Activated CD8-positive, alpha-beta memory T cell treated with anti-CD3 and anti-CD28 coated beads for 24 hours (primary cell): ENCODE measurements at places on chromosomes 13 and 19.

DNA sequence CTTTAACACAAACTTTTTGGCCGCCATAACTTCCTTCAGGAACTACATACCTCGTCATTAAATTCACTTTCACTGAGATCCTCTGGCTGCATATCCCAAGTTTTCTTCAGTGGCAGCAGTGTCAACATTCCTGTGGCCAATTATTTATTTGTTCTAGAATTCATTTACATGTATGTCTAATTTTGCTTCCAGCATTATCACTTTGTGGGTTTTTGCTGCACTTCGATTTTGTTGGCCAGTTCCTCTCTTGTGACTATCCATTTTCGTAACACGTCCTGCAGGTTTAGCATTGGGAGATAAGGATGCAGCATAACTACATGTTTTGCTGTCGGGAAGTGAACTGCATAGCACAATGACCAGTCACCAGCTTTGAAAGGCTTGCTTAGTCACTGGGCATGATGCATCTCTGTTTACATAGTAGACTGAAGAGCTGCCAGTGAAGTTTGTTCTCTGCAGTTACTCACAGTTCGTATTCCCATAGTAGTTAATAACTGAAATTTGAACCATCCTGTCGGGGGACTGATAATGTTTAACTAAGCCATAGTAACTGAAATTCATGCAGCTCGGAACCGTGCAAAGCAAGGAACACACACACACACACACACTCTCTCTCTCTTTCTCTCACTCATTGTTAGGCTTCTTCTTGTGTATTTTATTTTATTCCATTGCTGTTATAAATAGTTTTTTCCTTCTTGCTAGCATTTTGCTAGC lies 28.3 kb downstream of the ZNF507 start:
- DNase-seq = no peak

GRCh38 chr13:114174529-114174961 lies 4.5 kb upstream of the CFAP97D2 start:
- DNase-seq = no peak

- DNase-seq = no peak
Measured at GRCh38 chr13:63088226-63088625, 1672.6 kb upstream of the PCDH20 start.

GRCh38 chr19:47021536-47022139 lies 2.0 kb downstream of the NPAS1 start:
- DNase-seq = no peak

DNA sequence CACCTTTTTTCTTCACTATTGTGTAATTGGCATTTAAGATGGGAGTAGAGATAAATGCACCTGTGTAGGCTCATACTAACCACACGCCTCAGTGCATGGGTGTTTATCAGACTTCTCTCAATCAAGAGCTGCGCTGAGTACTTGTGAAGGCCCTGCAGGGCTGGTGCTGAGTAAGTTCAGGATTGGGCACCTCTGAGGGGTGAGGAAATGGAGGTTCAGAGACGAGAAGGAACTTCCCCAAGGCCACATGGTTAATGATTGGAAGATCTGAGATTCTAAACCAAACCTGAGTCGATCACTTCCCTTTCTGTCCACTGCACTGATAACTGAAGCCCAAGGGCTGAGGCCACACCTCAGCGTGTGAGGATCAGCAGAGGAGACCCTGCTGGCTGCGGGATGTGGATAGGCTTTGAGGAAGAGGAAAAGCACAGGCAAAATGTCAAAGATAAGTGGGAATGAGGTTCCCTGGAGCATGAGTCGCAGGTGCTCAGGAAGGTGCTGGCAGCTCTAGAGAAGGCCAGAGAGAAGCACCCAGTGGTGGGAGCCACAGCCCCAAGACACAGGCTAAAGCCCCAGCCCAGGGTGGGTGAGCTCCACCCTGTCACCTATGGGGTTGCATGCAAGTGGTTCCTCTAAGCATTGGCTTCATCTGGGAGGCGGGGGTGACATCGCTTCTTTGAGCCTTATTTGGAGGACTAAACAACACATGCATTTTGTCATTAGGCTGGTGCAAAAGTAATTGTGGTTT lies 32.3 kb upstream of the GJB6 start:
- DNase-seq = no peak

- DNase-seq = no peak
Measured at GRCh38 chr13:32209652-32210051, 105.5 kb downstream of the ZAR1L start.

DNA sequence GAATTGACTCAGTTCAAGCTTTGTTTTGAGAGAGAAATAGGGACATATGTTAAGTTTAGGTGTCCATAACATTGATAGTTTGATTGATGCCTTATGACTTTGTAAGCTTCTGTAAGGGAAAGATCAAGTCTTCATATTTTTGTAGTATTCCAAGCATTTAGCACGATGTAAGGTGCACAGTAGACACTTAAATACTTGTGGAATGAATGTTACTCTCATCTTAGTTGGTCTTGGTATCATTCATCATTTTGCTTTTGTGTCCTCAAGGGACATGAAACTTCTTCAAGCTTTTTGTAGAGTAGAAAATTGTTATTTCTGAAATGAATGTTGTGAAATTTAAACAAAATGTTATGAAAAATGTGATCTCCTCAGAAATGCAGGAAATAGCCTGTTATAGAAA lies 10.1 kb downstream of the TDRD3 start:
- no peak for DNase-seq

GRCh38 chr19:8577247-8577646 lies at the start of gene MYO1F:
Gene MYO1F, minus strand, starts transcription at chr19:8577442. Its CDS starts 133 bp downstream, at chr19:8577309.
- no peak for DNase-seq

- no peak for DNase-seq
Measured at GRCh38 chr13:72754111-72754510, 26.4 kb downstream of the BORA start.

DNA sequence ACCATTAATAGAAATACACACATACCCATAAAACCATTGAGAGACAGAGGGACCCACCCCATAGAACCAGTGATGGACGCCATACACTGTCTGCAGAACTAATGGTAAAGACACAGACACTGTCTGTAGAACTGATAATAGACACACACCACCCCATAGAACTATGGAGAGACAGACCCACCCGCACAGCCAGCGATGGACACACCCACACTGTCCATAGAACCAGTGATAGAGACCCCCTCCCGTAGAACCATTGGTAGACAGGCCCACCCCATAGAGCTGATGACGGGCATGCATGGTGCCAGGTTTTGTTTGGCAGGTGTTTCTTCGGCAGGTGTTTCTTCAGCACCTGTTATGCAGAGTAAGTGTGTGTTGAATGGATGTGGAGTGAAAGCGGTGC lies 88.3 kb upstream of the TEX29 start:
- no peak for DNase-seq

GRCh38 chr13:95642028-95642621 lies 2.4 kb downstream of the DZIP1 start:
- no peak for DNase-seq

- DNase-seq = no peak
Measured at GRCh38 chr13:58660826-58661225, 1029.3 kb downstream of the PCDH17 start.

GRCh38 chr19:55241143-55241934 lies 12.8 kb upstream of the TMEM86B start:
- no peak for DNase-seq

- no peak for DNase-seq
Measured at GRCh38 chr13:32248801-32249200, 66.4 kb downstream of the ZAR1L start.

- DNase-seq = no peak
Measured at GRCh38 chr13:46598820-46599180, 45.8 kb downstream of the LRCH1 start.

DNA sequence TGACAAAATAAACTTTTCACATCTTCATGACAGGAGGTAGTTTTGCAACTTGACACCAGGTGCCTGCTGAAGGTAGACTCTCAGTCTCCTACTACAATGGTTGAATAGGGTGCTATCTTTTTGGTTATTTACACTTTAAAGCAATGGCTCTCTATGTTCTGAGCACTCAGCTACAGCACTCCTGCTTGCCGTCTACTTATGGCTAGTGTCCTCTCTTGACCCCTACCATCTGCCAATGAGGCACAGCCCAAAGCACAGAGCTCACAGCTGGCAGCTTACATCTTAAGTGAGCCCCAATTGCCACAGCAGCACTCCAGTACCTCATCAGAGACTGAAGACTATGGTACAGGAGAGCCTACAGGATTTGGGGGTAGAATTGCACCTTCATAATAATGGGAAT lies 11.4 kb downstream of the ZNF708 start:
- no peak for DNase-seq

DNA sequence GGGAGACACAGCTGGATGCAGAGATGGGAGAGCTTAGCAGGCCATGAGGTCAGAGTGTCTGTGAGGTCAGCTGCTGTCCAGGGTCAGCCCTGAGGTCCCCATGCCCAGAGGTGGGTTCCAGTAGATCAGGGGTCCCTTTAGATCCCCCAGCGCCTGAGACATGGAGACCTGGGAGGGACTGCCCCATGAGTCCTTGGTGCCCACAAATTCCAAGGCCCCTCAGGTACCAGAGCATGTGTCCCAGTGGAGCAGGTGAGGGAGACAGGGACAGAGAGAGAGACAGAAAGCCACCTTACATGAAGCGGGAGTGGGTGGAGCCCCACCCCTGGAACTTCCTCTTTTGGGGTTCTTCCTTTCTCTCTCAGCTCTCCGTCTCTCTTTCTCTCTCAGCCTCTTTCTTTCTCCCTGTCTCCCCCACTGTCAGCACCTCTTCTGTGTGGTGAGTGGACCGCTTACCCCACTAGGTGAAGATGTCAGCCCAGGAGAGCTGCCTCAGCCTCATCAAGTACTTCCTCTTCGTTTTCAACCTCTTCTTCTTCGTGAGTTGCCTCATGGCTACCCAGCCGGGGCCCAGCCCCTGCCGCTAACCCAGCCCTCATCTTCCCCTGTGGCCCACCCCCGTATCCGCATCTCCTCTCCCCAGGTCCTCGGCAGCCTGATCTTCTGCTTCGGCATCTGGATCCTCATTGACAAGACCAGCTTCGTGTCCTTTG lies at the start of gene CD37:
Gene CD37, plus strand, starts transcription at position 336 of the 713 bp plus-strand sequence. Its CDS starts 135 bp downstream, at position 471.
- peak; percentile 85 for DNase-seq

DNA sequence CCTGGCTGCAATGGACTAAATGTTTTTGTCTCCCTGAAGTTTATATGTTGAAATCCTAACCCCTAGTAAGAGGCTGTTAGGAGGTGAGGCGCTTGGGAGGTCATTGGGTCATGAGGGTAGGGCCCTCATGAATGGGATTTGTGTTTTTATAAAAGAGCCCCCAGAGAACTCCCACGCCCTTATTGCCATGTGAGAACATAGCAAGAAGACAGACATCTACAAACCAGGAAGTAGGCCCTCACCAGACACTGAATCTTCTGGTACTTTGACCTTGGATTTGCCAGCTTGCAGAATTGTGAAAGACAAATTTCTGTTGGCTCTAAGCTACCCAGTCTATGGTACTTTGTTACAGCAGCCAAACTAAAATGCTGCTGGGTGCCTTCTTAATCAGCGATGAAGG lies 96.1 kb upstream of the SPATA13 start:
- no peak for DNase-seq

DNA sequence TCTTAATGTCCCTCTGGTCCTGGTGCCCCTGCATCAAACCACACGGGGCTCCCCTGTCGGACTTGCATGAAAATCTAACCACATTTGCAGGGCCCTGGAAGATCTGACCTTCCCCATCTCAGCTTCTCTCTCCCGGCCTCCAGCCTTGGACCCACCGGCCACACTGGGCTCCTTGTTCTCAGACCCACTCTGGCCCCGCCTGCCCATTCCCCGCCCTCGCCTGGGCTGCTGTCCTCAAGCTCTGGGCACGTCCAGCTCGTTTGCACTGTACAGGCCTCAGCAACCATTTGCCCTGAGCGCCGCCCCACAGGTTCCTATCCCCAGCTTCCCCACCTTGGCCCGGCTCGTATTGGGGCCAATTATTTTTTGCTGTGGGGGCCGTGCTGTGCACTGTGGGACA lies 10.5 kb downstream of the MYO9B start:
- DNase-seq = no peak

- no peak for DNase-seq
Measured at GRCh38 chr19:52566588-52566987, 3.5 kb upstream of the ZNF701 start.

DNA sequence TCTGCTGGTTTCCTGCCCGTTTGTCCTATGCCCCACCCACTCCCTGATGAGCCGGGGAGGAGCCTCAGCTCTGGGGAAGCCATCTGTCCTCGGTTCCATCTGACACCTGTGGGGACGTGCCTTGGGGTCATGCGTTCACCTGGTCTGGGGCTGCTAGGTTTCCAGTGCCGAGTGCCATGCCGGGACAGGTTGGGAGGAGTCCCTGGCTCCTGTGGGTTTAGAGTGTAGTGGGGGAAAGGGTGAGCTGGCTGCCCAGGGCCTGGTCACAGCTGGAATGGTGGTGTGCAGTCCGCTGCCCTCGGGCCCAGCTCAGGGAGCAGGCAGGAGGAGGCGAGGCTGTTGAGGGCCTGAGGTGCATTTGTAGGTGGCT lies 2.5 kb downstream of the KDM4B start:
- DNase-seq = no peak

DNA sequence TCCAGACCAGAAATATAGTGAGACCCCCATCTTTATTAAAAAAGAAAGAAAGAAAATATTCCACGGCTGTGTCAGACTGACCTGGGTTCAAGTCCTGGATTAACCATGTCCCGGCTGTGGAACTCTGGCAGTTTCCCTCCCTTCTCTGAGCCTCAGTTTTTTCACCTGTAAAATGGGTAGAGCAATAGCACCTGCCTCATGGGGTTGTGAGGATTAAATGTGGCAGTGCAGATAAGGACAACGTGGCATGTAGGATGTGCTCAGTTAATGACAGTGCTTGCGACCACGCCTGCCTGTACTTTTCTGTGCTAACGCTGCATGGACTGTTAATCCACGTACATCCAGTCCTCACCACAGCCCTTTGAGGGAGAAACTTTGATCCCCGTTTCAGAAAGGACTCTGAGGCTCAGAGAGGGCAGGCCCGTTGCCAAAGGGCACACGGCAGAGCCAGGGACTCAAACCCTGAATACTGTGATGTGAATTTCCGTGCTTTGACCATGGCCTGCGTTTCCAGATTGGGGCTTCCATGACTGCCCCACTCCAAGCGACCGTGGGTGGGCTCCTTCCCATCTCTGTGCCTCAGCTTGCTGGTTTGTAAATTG lies 16.1 kb downstream of the SBK2 start:
- DNase-seq = no peak

DNA sequence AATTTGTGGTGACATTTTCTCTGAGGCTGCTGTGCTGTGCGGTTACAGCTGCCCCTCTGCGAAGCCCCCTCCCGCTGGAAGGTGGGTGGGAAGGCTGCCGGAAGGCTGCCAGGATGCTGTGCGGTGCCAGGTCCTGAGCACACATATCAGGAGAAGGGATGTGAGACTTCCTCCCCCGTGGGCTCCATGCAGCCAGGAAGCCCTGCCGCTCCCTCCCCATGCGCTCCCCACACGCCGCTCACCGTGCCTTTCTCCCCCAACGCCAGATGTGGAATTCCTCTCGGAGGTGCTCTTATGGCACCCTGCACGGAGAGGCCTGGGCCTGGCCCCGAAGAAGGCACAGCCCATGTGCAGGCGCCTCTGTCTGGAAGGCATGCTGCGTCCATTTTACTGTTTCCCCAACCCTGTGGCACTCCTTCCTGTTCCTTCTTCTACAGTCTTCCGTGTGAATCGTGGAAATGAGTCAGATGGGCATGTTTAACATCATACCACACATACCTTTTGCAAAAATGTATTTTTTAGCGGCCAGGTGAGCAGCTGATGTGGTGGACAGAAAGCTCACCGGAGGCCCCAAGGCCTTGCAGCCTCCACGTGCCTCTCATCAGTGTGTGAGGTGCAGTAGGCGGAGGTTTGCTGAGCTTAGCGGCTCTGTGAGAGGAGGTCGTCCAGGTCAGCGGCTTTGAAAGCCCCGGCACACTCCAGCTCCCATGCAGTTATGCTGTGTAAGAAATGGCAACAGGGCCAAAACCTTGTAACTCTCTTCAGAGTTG lies 88.0 kb downstream of the ATP11A start:
- no peak for DNase-seq

GRCh38 chr13:40981361-40981760 lies 37.8 kb downstream of the ELF1 start:
- DNase-seq = no peak

- peak; percentile 75 for DNase-seq
Measured at GRCh38 chr19:4534836-4535658, at the start of gene PLIN5. Gene PLIN5, minus strand, starts transcription at chr19:4535224. Its CDS starts 1,150 bp downstream, at chr19:4534074.
